ENCODE measurements at places on chromosomes 11 and 22.

GRCh38 chr22:47110817-47111443 is 348.5 kb downstream of the TBC1D22A start:
- DNase-seq = no peak

DNA sequence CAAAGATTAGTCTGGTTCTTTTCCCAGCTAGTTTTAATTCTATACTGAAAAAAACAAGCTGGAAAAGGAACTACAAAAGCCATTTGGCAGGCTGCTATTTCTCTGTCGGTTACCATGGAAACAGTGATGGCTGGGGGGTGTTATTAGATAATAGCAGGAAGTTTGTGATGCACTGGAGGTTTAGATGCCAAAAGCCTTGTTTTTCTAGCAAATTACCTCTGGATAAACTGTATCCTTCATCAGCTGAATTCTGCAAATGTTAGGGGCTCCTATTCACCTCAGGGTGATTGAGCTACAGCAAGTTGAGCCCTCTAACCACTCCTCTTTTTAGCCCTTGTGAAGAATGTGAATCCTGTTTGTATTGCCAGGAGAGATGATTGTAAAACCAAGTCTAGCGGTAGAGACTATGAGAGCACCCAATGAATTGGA is 25.2 kb downstream of the ALKBH3 start:
- no peak for DNase-seq

GRCh38 chr11:45275828-45276227 is 10.3 kb downstream of the SYT13 start:
- no peak for DNase-seq

DNA sequence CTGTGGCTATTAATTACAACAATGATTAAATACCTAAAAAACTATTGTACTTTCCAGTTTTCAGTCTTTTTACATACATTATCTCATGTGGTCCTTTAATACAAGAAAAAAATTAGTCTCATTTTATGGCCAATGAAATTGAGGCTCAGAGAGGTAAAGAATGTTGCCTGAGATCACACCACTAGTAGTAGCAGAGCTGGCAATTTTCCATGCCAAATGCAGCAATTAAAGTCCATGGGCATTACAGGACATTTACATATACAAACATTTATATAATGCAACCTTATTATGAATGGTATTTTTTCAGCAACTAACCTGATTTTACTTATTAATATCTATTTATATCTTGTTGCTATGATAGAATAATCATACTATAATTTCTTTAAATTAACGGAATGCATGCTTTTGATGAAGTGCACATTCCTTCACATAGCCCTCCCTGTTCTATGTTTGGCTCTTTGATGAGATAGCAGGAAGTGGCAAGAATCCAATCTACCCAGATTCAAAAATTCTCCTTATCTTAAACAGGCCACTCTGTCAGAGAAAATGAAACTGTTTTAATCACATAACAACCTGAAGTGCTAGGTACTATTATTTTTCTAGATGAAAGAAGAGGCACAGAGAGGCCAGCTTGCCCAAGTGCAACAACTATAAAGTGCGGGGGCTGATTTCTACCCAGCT is 120.9 kb upstream of the LDLRAD3 start:
- peak; percentile 54 for DNase-seq

DNA sequence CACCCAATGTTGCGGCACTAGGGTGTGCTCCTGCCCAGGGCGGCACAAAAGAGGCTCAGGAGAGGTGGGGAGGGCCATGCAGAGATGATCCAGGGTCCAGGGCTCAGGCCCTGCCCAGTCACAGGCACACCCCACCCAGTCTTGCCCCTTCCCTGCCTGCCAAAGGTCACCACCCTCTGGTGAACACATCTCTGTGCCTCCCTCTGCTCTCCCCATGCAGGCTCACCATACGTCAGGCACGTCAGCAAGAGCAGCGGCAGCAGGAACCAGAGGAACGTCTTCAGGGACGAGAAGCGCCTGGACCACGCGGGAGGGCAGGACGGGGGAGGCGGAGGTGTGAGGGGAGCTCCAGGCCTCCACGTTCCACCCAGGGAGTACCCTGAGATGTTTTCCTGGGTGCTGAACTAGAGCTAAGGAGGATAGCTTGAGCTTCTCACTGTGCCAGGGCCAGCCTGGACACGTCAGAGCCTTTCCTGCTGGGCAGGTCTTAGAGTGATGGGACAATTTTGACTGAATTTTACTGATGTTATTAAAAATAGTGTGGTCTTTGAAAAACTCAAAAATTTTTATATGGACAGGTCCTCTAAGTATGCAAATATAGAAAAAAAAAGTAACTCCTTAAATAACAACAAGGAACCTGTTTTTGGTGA is 7.2 kb downstream of the SUN2 start:
- DNase-seq = no peak
